B cell (primary cell): ENCODE measurements at places on chromosomes 3 and 15.

- no peak for DNase-seq
These were observed 340.0 kb upstream of the TMCO5A start for GRCh38 chr15:37594417-37594816.

- DNase-seq, result no peak
These were observed 12.3 kb upstream of the KPNA4 start for GRCh38 chr3:160577556-160578195.

DNA sequence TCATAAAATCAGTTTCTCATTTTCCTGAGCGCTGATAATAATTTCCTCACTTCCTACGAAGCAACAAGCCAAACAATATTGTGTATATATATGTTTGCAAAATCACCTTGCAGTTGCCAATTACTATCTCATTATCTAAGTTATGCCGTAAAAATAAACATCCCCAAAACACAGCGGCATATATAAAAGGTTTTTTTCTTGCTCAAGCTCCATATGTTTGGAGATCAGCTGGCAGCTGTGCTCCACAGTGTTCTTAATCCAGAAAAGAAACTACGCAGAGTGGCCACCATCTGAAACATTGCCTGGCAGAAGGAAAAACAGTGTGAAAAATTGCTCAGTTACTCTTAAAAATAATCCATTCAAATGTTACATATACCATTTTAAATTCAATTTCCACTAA, 951.4 kb downstream of the PLOD2 start:
- no peak for DNase-seq

DNA sequence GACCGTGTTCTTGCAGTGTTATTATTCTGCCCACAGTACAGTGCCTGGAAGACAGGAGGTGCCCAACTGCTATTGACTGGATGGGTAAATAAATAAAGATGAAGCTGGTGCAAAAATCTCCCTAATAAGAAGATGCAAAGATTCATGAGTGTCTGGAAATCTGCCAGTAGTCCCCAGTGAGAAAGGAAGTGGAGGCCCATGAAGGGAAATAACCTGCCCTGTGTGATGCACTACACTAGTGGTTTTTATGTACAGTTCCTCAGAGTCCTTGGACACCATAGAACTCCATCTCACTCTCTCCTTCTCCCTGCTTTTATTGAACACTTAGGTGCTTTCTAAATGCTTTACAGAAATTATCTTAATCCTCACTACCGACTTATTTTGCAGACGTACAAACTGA, 8.3 kb upstream of the SUCLG2 start:
- DNase-seq, result no peak

DNA sequence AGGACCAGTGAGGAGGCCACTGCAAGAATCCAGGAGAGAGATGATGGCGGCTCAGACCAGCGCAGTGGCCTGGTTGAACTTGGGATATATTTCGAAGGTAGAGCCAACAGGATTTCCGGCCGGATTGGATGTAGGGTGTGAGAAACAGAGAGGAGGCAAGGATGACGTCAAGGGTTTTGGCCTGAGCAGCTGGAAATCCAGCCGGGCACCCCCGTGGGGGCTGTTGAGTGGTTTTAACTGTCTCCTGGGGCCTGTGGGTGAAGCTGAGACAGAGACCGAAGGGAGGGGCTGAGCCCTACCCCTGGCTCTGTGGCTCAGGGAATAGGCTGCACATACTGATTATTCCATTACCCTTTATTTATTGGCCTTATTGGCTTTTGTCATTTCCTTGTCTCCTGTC, 45.7 kb downstream of the EXOG start:
- no peak for DNase-seq
